Renal pelvis (tissue), 12 donors: ENCODE measurements at places on chromosomes 16 and 17.

- no peak for DNase-seq
These were observed 34.3 kb downstream of the SEC14L1 start for GRCh38 chr17:77174928-77175661.

- no peak for DNase-seq
These were observed 115.3 kb upstream of the NOL11 start for GRCh38 chr17:67602444-67602843.

GRCh38 chr17:31050948-31051347 lies 43.8 kb upstream of the NF1 start:
- no peak for DNase-seq

GRCh38 chr16:764848-765487 lies 4.4 kb downstream of the MSLN start:
- DNase-seq: no peak

- no peak for DNase-seq
These were observed 8.5 kb downstream of the ITGA3 start for GRCh38 chr17:50064253-50065001.

DNA sequence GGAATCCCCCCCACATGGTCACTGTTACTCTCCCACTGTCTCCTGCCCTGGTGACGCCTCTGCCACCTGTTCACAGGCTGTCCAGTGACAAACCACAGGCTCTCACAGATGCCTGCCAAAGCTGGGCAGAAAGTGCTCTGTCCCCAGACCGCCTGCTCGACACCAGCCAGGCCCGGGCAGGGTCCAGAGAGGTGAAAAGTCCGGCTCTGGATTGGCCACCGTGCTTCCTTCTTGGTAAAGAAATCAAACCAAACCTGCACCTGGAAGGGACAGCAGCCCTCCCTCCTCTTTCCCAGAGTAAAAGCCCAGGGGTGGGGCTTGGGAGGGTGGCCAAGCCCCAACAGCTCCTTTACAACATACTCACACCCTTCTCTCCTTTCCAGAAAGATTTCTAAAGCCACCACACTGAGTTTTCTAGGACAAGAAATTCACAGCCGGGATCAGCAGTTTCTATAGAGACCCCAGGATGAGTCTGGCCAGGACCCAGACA lies 6.2 kb downstream of the PCGF2 start:
- no peak for DNase-seq

- no peak for DNase-seq
These were observed 37.7 kb downstream of the SLC7A5 start for GRCh38 chr16:87831421-87832136.

- DNase-seq: no peak
These were observed 8.6 kb downstream of the COG1 start for GRCh38 chr17:73201215-73202069.

GRCh38 chr16:25060920-25061319 lies 45.8 kb upstream of the ARHGAP17 start:
- DNase-seq: no peak

DNA sequence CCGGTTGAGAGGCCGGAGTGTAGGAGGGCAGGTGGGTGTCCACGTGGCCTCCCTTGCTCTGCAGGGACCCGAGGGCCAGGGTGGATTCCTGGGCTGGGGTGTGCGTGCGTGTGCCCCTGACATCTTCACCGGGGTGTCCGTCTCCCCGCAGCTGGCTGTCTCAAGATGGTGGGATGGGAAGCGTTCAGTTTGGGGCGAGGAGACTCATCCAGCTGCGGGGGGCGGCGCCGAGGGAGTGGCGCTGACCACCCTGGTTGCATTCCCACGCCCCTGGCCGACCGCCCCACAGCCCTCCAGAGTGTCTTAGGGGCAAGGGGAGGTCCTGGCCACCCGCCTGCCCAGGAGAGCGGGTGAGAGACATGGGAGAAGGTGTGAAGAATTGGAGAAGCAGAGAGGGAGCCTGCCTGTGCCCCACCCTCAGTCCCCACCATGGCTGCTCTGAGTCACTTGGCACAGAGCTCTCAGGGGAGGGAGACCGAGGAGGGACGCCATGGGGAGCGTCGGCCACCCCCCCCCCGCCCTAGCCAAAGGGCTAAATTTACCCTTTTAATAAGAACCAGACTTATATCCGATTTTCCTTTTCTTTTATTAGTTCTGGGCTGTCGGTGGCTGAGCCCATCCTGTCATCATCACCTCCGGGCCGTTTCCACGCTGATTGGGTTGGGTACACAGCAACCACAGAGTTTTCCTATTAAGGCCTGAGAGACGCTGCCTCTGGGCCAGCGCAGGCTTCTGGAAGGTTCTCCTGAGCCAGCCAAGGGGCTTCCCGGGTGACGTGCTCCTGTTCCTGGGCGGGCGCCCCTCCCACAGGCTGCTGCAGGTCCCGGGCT lies 22.0 kb downstream of the BAHCC1 start:
- no peak for DNase-seq

GRCh38 chr16:12178251-12178990 lies 201.9 kb downstream of the SNX29 start:
- peak; percentile 75 for DNase-seq

DNA sequence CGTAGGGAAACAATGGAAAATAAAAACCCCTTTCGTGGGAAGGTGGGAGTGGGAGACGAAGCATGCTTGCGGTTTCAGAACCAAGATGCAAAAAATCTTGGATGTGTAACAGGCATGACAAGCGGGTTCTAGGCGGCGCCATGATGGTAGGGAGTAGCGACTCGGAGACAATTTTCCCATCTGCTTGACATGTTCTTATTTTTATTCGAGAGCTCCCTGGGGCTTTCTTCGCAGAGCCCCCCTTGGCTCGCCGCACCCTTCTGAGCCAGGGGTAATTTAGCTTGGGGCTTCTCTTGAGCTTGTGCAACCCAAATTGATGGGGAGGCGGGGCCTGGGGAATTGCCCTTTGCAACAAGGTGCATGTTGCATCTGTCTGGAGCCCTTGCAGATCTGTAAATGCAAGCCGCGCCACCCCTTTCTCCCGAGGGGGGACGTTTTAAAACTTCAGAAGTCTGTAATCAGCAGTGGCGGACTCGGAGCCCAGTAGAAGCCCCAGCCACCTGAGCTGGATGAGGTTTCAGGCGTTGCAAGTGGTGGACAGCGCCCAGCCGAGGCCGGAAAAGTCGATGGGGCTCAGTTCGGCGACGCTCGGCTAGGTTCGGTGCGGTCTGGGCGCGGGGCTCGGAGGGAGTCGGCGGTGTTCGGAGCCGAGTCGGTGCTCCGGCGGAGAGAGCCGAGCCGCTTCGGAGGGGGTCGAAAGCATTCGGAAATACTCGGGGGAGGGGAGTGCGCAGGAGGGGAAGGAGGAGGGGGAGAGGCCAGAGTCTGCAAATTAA lies 2.9 kb downstream of the GNAO1 start:
- DNase-seq: peak; percentile 94

DNA sequence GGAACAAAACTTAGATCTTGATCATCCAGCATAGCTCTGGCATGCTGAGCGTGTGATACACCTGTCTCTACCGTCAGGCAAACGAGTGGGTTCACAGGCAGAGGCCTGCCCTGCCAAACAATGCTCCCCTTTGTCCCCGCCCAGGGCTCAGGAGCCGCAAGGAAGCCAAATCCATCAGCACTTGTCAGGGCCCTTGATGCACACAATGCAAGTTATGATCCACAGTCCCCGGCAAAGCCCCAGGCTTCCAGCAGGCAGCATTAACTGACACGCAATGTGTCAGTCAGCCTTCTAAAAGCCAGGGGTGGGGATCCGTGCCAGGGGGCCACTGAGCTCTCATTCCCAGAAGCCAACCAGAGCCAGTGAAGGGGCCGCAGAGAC lies 460.9 kb downstream of the SLC39A11 start:
- DNase-seq: no peak

DNA sequence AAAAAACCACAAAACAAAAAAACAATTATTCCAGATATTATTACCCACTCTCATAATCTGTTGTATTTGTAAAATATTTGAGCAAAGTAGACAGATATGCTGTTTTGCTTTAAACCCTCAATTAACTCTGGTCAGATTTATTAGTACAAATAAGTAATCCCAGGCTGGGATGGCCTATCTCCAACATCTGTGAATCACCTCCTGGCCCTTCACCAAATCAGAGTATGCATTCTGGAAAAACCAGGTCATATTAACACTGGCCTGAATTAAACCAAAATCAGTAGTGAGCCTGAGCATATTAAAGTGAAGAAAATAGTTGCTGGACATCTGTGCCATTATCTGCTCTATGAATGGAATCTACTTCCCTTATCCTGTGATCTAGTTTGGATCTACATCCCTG lies 41.0 kb downstream of the STAT3 start:
- no peak for DNase-seq

DNA sequence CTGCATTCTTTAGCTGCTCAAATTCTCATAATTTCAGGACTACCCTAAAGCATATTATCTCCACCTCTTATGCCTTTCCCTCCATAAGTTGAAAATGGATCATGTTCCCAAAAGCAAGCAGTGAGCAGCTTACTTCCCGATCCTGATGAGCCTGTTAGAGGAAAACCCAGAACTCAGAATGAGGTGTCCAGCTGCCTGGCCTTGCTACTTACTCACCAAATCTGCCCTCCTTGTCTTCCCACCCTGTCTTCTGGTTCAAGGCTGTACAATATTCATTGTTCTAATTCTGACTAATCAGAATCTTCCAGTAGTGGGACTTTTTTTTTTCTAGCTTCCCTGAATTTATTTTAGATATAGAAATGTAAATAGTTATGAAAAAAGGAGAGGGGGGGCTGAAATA lies 10.8 kb downstream of the LYRM1 start:
- DNase-seq: no peak
